Activated T-helper 1 cell treated with anti-CD3 and anti-CD28 coated beads, Interleukin-2, amount 50 U/mL, for 16 hours (primary cell): ENCODE measurements at places on chromosomes 3 and 15.
A peak's percentile ranks its signal among the peaks of the same experiment; 100 is the strongest.

- DNase-seq, result no peak
Observed at GRCh38 chr3:108603691-108604090, 14.2 kb downstream of the DZIP3 start.

DNA sequence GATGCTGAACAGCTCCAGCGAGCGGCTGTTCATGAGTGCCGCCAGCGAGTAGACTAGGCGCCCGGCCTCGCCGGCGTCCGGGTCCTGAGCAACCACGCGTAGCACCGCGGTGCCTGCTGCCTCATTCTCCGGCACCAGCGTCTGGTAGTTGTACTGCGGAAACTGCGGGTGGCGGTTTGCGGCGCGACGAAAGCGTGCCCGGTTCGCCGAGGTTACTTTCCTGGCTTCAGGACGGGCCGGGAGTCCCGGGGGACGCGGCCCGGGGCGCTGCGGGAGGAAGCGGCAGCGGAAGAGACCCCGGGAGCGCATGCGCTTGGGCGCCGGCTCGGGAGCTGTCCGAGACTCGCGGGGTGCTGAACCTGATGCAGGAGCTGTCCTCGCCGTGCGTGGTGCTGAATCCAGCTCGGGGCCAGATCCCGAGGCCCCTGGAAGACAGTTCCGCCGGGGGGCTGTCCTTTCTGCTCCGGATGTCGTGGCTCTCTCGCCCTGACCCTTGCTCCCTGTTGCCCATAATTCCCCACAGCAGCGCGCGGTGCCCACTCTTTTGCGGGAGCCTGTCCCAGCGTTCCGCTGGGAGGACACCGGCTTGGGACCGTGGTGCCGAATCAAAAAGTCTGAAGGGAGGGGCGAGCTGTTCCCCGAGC is 1.1 kb downstream of the CELSR3 start:
- DNase-seq, result peak; percentile 64

DNA sequence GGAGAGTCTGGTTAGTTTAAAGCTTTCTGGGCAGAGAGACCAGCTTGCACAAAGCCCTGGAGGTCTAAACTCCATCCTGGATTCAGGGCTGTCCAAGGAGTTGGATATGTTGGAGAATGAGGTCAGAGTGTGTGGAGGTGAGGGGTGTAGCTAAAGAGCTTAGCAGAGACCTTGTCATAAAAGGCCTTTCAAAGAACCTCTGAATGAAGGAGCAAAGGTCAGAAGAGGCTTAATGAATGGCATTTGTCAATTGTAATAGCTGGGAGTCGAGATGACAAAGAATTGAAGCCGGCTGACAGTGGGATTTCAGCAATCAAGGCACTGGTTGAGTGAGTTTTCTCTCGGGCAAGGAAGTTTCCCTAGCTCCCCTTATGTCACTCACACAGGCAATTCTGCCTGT is 202.6 kb downstream of the PDCD6IP start:
- no peak for DNase-seq

DNA sequence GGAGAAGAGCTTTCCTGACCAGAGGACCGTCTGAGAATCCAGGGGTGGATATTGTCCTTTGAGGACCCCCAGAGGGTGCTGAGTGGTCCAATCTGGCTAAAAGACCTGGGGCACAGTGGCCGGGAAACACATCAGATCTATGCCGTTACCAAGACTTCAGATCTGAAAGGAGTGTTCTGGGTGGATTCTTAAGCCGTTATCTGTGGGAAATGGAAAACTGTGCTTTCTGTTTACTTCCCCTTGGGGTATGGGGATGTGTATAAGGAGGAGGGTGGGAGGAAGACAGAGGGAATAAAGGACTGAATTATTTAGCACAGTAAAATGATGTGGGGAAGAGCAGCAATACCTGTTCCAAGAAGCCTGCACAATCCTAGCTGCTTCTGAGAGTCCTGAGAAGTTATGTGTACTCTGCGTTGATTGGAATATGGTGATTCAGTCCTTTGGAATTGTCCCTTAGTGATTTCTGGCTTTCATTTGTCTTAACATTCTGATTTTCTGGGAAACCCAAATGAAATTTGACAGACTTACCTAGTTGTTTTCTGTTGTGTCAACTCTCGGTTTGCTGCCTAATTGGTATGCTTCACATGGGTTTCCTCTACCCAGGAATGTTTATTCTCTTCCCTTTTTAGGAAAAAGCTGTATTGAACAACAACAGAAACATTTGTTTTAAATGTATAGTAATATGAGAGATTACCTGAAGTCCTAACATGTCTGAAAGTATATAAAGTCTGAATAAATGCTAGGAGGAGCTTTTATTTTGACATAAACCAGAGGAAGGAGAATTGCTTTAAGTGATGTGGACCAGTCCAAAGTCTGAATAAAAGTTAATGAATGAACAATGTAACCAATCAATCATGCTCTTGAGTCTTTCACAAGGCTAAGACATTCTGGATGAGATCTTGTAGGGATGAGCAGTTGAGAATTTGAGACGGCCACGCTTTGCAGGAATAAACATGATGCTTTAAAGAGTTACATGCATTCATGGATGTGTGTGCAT is 427.1 kb upstream of the C2CD4B start:
- no peak for DNase-seq

GRCh38 chr3:37542331-37542730 is 319.3 kb upstream of the CTDSPL start:
- no peak for DNase-seq

GRCh38 chr3:99659032-99659431 is 20.6 kb downstream of the COL8A1 start:
- no peak for DNase-seq

- DNase-seq, result no peak
Observed at GRCh38 chr3:156637480-156638022, 36.8 kb upstream of the TIPARP start.

GRCh38 chr15:29268706-29269484 is 727 bp downstream of the NSMCE3 start:
- DNase-seq, result peak; percentile 15

DNA sequence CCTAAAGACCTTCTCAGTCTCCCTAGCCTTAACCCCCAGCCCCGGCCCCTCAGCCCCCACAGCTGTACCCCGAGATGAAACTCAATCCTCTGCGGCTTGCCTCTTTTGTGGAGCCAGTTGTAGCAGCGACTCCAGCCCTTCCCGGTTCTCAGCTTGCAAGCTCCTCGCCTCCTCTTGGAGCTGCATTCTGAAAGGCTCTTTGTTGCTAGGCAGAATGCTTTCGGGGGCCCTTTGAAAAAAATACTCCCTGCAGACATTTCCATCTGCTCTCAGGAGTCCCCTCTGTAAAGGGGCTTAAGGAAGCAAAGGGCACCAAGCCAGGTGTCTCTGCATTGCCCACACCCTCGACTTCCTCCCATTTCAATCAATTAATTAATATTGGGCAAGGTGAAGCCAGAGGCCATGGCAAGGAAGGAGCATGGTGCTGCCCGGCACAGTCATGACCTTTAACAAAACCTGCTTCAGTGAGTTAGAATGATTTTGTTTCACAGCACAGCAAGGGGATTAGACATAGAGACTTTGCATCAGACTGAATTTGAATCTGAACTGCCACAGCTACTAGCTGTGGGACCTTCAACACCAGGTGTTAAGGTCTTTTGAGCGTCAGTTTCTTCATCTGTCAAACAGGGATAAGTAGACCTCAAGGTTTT is 65.5 kb downstream of the SRGAP3 start:
- no peak for DNase-seq

GRCh38 chr3:126103121-126104027 is 19.4 kb upstream of the SLC41A3 start:
- DNase-seq, result no peak

DNA sequence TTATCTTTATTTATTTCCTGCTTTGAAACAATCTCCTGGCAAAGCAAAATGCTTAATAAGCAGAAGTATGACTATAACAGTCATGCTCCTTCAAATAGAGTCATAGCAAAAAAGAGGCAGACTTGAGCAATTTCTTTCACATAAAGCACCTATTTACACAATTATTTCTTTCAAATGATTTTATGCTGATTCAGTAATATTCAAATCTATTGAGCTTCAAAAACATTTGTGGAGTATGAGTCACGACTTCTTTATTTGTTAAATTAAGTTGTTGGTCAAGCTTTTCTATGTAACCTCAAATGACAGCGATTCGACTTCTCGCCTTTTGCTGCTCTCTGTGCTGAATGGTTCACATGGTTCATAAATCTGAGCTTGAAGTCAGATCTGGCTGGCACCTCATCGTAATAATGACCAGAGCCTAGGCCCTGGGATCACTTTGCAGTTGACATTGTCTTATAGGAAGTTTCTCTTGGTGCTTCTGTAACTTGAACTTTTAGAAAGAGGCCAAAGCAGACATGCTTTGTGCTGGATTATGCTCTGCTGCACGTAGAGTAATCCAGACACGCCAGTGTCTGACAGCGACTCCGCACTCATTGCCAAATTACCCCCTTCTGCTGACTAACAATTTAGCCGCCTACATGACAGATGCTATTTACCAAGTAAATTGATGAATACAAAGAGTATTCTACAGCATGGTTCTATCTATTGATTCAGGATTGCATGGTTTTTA is 139.0 kb downstream of the MCTP2 start:
- no peak for DNase-seq

DNA sequence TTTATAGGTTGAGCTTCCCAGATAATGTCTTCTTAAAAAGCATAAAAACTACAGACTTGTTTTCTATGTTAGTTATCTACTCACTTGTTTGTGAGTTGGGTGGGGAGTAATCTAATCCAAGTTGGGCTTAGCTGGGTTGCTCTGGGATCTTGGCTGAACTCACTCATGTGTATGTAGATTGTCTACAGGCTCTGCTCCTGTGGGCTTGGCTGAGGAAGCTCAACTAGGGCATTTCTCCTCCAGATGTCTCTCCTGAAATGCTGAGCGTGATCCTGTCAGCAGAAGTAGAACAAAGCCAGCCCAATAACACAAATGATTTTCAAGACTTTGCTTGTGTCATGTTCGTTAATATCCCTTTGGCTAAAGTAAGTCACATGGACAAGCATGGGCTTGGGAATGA is 17.3 kb downstream of the KCNH8 start:
- DNase-seq, result no peak

GRCh38 chr3:70078778-70079177 is 79.2 kb downstream of the SAMMSON start:
- no peak for DNase-seq

- no peak for DNase-seq
Observed at GRCh38 chr3:21901484-21901883, 150.5 kb upstream of the ZNF385D start.

- DNase-seq, result no peak
Observed at GRCh38 chr15:68378595-68378994, 53.4 kb downstream of the ITGA11 start.

GRCh38 chr15:92377083-92377789 is 16.4 kb upstream of the ST8SIA2 start:
- DNase-seq, result no peak

DNA sequence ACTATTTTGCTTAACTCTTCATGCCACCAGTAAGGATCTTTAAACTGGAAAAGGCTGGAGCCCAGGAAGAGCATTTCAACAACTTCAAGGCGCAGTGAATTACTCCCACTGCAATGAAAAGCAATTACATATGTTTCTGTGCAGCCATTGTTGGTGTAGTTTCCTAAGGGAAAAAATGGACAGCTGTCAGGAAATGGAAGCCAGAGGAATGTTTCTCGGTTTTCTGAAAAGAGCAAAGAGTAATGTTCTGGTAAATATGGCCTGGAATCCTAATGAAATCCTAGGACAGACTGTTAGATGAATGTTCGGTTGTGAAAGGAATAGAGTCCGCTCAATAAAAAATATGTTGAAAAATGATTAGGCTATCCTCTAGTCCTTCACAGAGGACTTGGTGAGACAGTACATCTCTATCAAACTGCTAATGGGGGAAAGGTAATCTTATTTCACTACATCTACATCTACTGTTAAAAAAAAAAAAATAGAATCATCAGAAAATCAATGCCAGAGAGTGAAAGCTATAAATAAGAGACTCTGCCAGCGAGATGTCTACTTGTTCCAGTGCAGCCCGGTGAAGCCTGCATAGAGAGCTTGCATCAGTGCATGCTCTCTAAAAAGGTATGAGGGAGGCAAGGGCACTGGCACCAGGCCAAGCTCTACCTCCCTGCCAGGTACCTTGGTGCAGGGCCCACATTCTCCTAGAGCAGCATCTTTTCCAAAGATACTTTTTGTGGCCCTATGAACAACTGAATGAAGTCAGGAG is 68.2 kb upstream of the TJP1 start:
- DNase-seq, result no peak

DNA sequence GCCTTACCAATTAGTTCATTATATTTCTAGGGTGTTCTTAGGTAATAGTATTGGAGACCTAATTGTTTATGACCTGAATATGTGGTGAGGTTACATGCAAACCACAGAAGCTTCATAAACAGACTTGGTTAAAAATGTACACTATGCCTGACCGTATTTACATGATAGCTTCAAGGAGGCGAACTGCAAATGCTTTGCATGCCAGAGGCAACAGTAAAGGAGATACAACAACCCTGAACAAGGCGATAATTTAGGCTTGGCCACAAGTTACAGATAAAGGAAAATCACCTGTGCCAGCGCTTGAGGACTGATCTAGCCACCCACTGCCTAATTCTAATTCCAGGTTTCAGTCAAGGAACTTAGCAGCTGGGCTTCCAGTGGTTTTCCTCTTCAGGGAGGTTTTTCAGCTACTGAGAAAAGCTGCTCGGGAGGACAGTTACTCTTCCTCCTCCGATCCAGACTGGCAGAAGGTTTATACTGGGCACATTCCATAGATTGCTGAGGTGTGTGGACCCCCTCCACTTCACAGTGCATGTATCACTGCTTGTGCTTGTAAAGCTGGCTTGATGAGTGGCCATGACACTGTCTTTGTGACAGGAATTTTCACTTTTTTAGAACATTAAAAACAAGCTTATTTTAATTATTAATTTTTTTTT is 95.6 kb downstream of the DHX36 start:
- no peak for DNase-seq

DNA sequence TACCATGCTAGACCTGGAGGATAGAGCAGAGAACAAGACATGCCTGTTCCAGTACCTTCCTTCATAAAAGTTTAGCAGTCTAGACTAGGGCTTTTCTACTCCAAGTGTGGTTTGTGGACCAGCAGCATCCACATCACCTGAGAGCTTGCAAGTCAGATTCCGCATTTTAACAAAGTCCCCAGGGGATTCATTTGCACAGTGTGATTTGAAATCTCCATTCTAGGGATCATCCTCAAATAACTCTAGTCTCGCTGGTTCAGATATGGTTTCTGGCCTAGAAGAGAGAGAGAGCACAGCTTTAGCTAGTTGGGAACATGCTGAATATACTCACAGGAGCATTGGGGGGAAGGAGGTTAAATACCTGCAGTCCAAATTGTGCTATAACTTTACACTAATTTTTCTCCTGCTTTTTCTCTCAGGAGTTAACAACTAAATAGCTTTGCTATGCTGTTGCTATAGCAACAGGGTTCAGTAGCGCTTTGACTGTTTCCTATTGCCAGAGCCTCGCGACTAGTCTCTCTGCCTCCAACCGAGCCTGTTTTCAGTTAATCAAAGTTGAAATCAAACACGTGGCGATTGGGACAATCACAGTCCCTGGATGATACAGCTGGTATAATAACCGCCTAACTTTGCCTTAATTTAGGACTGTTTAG is 64.0 kb upstream of the RASGRF1 start:
- DNase-seq, result no peak
